GM03348 (cell line): ENCODE measurements at places on chromosomes 12 and 14.

DNA sequence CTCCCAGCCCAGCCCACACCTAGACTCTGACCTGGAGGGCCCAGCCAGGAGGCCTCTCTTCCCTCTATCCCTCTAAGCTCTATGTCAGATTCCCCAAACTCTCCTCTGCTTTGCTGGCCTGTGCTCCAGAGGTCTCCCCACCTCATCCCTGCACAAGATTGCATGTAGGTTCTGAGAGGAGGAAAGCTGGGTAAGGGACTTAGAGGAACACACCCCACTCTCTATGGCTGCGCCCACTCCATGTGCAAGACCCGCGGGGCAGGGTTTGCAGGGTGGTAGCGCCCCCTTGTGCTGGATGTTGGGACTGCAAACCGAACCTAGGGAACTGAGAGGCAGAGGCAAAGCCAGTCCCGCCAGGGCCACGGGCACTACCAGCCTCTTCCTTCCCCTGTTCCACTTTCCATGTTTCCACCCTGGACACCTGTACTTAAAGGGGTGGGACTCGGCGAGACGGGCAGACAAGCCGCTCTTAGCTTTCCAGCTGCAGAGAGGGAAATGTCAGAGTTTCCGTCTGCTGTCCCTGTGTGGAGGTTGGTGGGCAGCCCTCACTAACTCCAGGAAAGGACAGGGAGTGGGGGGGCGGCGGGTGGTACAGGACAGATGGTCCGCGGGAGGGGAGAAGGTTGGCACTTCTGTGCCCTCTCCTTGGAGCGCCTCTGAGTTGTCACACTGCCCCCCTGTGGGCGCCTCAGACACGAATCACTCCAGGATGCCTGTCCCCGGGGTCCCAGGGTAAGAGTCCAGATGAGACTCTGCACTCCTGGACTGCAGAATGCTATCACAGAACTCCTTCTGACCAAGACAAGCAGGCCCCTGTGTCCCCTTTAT is 16.8 kb downstream of the MMP14 start:
- DNase-seq: peak; percentile 86

DNA sequence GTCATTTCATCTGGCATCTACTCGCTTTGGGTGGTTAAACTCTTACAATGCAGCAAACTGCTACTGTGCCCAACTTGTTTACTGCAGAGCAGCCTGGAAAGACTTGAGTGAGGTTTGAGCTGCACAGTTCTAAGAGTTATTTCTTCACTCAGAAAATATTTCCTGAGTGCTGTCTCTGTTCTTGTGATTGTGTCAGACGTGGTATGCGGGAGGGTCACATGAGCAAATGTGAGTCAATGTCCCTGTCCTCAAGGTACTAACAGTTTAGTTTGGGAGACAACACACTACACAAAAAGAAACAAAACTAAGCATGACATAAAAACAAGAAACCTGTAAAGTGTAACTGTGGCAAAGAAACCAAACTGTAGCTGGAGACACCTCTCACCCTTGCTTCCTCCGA is 32.4 kb downstream of the FLVCR2 start:
- no peak for DNase-seq

DNA sequence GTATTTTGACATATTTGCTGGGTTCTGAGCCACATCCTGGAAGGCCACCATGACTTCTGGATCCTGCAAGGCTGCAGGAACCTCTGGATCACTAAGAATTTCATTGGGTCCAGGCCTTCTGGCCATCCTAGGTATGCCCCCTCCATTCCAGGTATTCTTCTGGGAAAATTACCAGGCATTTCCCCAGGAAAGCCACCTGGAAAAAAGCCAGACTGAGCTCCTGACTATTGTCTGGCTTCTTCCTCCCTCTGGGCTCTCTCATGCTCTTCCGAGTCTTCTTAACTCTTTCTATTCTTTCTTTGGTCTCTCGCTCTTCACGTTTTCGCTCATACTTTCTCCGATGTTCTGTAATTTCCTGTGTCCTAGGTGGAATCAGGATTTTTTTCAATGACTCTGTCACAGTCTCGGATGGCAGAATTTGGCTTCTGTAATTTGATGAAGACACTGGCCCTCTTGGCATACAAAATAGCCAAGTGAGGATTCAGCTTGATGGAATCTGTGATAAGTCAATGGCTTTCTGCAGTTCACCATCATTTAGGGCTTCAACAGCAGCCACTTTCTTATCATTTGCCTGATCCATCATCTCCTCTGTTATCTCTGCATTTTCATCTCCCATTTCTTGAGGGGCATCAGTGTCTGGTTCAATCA is 42.6 kb downstream of the ATP23 start:
- no peak for DNase-seq

- DNase-seq: no peak
These were observed 210.4 kb downstream of the KIF26A start for GRCh38 chr14:104348741-104349140.

DNA sequence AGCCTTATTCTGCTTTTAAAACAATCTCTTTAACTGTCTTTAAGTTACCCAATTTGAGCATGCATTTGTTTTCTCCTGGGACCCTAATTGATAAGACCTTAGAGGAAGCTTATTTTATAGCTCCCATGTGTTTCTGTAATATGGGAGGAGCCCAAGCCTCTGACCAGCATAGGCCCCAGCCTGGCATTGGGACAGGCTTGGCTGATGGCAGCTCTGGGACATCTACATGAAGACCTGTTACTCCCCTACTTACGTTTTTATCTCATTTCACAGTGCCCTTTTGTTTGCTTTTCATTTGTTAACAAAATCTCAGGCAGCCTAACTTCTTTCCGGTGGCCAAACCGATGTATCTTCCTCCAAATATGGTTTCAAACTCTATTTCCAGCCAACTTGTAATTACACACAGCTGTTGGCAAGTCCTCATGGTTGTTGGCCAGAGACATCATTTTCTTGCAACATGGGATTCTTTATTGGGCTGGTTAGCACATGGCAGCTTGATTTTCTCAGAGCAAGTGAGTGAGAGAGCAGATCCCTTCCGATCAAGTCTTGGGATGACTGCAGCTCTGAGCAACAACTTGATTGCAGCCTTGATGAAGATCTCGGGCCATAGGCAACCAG is 1117.5 kb downstream of the AACS start:
- no peak for DNase-seq

DNA sequence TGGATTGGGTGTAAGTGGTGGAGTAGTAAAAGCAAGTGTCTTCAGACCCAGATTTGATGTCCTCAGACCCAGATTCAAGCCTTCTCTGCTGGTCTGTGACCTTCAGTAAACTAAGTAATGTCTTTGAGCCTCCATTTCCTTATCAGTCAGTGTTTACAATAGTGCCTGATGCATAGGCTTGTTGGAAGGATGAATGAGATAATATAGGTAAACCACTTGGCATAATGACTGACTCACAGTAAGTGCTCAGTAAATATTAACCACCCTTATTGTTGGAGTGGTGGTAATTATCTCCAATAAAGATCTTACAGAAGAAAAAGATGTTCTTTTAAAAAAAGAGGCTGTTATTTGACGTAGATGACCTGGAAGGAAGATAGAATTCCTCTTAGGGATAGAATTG is 86.2 kb downstream of the IGF1 start:
- no peak for DNase-seq

- peak; percentile 46 for DNase-seq
These were observed 34.6 kb upstream of the NFKBIA start for GRCh38 chr14:35438910-35439713.

- no peak for DNase-seq
These were observed 134.2 kb upstream of the SLCO1C1 start for GRCh38 chr12:20560935-20561334.

- DNase-seq: peak; percentile 54
These were observed 250.6 kb downstream of the KSR2 start for GRCh38 chr12:117718141-117718540.

DNA sequence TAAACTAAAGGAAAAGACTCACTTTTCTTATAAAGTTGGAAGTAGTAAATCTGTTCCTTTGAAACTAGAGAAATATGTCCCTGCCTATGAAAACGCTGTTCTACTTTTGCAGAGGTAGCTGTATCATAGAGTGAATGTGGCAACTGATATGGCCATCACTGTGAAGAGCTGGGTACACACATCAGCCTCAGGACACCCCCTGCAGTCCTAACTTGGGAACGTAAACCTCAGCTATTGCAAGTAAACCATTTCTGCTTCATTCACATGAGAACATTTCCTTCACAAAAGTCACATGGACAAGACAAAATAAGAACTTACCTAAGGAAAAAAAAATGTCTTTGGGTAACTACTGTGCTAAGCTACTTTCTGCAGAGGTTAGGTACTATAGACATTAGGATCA is 233.3 kb upstream of the PPFIA2 start:
- DNase-seq: no peak
